ENCODE measurements at places on chromosomes 4 and X.

- H3K4me3 ChIP-seq = no peak overlapping the region
- H3K36me3 ChIP-seq = peaks cover 3% of the 10 kb centered on the region
- H3K27me3 ChIP-seq = no peaks in the 10 kb centered on the region
These were observed 4.8 kb downstream of the ADD1 start for GRCh38 chr4:2848449-2848848.

GRCh38 chr4:107760281-107760947 is 40.4 kb upstream of the PAPSS1 start:
- H3K4me3 ChIP-seq = no peak overlapping the region
- H3K36me3 ChIP-seq = no peaks in the 10 kb centered on the region
- no peak overlapping the region for H3K27ac ChIP-seq
- no peaks in the 10 kb centered on the region for H3K27me3 ChIP-seq
- DNase-seq = no peak

- H3K27ac ChIP-seq = no peak overlapping the region
- H3K4me3 ChIP-seq = no peak overlapping the region
- no peak for DNase-seq
These were observed 454.6 kb downstream of the MAGEB5 start for GRCh38 chrX:26670521-26670920.

DNA sequence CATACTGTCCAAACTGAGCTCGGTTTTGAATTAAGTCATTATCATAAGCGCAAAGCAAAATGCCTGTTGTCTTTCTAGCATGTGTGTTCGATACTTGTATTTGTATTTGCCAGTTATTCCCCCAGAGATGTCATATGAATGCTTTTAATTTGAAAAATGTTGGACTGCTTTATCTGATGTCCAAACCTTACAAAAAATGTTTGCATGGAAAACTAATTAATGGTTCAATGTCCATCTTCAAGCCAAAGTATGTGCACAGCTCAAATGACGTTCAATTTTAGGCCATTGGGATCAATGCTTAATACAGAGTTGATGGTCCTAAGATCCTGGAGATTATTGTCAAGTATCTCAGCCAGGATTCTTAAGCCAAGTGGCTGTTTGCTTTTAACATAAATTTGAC is 17.2 kb upstream of the HPGDS start:
- no peak for DNase-seq
- H3K4me1 ChIP-seq = peaks cover 31% of the 10 kb centered on the region
- no peaks in the 10 kb centered on the region for H3K36me3 ChIP-seq
- H3K27me3 ChIP-seq = no peaks in the 10 kb centered on the region
- H3K4me3 ChIP-seq = no peak overlapping the region
- no peak overlapping the region for H3K27ac ChIP-seq

- peaks cover 7% of the 10 kb centered on the region for H3K4me1 ChIP-seq
- no peaks in the 10 kb centered on the region for H3K27me3 ChIP-seq
These were observed 113.9 kb upstream of the SORBS2 start for GRCh38 chr4:185925910-185926360.

DNA sequence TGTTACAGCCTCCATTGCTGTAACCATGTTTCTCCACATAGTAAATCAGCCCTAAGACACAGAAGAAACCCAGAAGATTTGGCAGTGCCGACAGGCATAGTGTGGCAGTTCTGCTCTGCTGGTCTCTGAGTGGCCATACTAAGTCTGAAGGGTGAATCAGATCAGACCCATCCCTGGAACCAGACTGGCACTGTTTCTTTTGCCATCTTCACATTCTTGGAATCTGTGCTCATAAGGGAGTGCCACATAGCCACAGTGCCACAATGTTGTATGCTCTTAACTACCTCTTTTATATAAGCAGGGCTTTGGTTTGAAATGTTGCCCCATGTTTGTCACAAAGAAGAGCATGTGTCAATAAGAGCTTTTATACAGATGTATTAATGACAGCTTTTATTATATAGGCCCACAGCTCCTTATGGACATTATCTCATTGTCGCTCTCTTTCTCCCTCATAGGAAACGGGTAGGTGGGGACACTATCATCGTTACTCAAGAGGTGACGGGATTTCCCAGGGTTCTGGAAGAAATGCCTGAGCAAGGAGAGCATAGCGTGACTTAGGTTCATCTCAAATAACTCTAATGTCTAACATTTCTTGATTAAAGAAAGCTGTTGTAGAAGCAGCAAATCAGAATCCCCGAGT is 128.2 kb downstream of the CBR4 start:
- DNase-seq = no peak
- H3K4me1 ChIP-seq = peaks cover 63% of the 10 kb centered on the region
- no peaks in the 10 kb centered on the region for H3K27me3 ChIP-seq
- H3K4me3 ChIP-seq = no peak overlapping the region

DNA sequence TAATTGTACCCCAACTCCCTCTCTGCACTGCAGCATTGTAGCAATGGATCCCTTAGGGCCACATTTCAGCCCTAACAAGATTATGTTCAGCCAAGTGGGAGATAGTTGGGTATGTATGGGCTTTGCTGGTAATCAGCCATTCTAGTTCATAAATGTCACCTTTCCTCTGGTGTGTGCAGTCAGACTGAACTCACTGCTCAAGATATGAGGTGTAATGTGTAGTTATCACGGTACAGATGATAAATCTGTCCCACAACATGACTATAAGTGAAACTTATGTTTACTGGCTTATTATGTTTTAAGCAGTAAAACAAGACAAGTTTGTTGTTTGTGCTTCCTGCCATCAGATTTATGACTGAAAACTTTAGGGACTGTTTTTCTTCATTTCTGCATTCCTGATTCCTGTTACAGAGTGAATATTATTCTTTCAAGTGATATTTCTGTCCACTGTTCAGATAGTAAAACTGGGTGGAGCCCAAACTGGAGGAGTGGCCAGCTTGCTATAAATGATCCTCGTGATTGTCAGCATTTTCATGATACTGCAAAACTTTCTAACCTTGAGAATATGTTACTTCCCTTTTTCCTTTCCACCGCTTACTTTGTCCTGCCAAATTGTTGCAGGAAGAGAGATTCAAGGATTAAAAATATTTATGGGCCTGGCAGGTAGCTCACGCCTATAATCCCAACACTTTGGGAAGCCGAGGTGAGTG is 44.9 kb downstream of the ANAPC4 start:
- H3K36me3 ChIP-seq = no peaks in the 10 kb centered on the region
- H3K4me3 ChIP-seq = no peak overlapping the region
- H3K4me1 ChIP-seq = no peaks in the 10 kb centered on the region
- H3K27me3 ChIP-seq = no peaks in the 10 kb centered on the region

GRCh38 chr4:7673121-7673520 is 238.4 kb upstream of the PSAPL1 start:
- no peak for DNase-seq
- no peak overlapping the region for H3K27ac ChIP-seq
- no peaks in the 10 kb centered on the region for H3K36me3 ChIP-seq

- H3K4me3 ChIP-seq = no peak overlapping the region
- no peaks in the 10 kb centered on the region for H3K4me1 ChIP-seq
- H3K36me3 ChIP-seq = no peaks in the 10 kb centered on the region
These were observed 51.6 kb downstream of the SCFD2 start for GRCh38 chr4:53314252-53314651.

- no peak overlapping the region for H3K27ac ChIP-seq
- H3K4me1 ChIP-seq = peaks cover 12% of the 10 kb centered on the region
- no peaks in the 10 kb centered on the region for H3K27me3 ChIP-seq
- H3K36me3 ChIP-seq = no peaks in the 10 kb centered on the region
- DNase-seq = no peak
These were observed 112.3 kb upstream of the LIMCH1 start for GRCh38 chr4:41425650-41426049.

DNA sequence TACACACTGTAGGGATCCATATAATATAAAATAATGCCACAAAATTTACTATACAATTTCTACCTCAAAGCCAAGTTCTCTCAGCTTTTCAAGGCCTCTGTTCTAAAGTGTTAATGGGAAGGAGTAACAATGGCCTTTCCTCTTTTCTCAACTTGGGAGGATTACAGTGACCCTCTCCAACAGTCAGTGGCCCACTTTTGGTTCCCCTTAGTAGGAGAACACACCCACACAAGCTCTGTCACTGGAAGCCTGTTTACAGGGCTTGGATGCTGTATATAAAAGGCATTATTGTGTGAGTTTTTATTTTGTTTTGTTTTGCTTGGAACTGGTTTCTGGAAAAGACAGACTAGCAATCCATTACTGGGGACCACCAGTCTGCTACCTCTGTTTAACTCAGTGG is 1.8 kb downstream of the ARHGEF6 start:
- no peak for DNase-seq
- peaks cover 19% of the 10 kb centered on the region for H3K4me1 ChIP-seq
- no peaks in the 10 kb centered on the region for H3K27me3 ChIP-seq
- H3K36me3 ChIP-seq = no peaks in the 10 kb centered on the region

DNA sequence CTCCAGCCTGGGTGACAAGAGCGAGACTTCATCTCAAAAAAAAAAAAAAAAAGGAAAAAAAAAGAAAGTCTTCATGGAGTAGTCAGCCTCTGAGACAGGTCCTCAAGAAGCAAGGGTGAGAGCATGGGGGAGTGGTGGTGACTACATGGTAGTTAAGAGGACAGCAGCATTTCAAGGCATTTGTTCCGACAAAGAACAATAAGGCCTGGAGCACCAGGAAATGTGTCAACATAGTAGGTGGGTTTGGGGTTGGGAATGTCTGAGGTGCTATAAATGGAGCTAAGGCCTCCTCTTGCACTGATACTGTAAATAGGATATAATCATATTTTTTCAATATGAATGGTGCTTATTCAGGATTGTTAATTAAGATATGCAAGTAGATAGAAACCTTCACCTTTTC is 34.4 kb downstream of the GPR82 start:
- no peak for DNase-seq
- no peak overlapping the region for H3K27ac ChIP-seq
- no peak overlapping the region for H3K4me3 ChIP-seq
- no peaks in the 10 kb centered on the region for H3K27me3 ChIP-seq
- H3K36me3 ChIP-seq = no peaks in the 10 kb centered on the region
